ENCODE measurements at places on chromosomes 1 and 21.

GRCh38 chr1:159867664-159868026 lies 5.2 kb upstream of the VSIG8 start:
- DNase-seq: no peak

DNA sequence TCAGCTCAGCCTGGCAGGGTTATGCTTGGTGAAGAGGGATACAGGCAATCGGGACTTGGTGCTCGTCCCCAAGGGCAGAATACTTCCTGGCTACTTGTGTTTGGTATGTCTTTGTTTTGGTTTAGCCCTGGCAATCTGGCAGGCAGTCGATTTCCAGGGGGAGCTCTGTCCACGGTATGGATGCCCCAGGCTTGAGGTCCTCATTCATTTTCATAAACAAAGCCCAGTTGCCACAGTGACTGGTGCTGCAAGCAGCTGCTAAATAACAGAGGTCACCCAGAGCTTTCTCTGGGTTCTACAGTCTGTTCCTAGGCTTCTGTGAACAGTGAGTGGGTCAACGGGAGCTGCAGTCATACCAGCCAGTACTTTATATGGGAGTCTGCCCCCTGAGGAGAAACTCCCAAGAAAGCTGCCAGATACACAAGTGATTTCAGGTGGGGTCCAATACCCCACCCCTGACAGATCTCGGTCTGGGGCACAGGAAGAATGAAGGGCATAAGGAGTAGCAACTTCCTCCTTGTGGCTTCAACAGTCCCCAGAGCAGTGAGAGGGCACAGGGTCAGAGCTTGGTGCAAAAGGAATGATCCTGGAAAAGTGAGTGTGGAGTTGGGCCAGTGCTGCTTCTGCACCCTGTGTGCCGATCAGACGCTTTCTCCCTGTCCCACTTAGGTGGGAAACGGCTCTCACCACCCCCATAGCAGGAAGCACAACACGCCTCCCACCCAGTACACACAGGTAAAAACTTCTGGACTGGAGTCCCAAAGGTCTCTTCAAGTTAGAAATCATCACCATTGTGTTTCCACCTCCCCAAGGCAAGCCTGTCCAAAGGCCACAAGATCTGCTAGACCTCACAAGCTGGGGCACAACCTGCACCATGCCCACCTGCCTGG lies 55.5 kb downstream of the TGFBR3 start:
- DNase-seq: peak; percentile 82

DNA sequence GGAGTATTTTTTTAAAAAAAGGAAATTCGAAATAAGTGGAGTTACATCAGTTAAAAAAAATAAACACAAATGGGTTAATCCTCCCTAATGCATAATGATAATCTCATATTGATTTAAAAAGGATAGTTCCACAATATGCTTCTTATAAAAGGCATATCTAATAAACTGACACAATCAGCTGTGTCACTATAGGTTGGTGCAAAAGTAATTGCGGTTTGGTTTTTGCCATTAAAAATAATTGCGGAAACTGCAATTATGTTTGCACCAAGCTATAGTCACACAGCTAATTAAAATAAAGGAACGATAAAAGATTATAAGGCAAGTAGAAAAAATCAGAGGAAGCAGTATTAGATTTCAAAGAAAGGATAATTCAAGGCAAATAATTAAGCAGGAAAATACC lies 21.0 kb upstream of the IFI44L start:
- DNase-seq: no peak

DNA sequence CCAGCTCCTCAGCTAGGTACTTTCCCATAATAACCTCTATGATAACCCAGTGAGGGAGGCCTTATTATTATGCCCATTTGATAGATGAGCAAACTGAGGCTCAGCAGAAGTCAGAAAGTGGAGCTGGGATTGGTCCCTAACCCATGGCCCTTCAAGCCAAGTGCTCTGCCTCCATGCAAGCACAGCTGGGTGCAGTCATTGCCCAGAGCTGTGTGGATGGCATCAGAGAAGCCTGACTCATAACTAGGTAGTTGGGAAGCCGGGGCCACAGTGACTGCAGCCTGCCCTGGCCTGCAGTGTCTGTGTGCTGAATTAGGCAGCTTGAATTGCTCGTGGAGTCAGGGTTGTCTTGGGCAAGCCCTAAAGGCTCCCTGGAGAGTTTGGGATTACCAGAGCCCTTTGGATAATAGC lies 89.9 kb upstream of the SLC2A1 start:
- DNase-seq: no peak

GRCh38 chr1:34199927-34200326 lies 23.2 kb downstream of the C1orf94 start:
- no peak for DNase-seq

DNA sequence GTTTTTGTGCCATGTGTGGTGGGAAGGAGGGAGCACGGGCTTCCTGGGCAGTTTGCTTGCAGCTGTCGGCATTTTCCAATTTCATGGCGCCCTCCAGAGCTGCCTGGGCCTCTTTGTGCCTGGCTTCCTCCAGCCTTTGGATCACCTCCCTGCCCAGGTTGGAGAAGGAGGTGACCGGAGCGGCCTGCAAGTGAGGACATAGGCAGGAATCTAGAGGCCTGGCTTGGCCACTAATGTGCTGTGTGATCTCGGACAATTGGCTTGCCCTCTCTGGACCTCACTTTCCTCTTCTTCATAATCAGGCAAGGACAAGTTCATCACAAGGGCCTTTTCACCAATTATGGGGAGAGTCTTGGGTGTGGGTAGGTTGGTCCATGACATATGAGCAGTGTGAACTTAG lies 245.1 kb downstream of the MATN1 start:
- DNase-seq: no peak

- DNase-seq: peak; percentile 76
These were observed 6.5 kb upstream of the ATP1A2 start for GRCh38 chr1:160108888-160109662.

Measured in adipocyte (in vitro differentiated cells).